RWPE1 (cell line): ENCODE measurements at places on chromosomes 6 and 20.

GRCh38 chr20:24580855-24581254, 111.4 kb downstream of the SYNDIG1 start:
- DNase-seq, result no peak

DNA sequence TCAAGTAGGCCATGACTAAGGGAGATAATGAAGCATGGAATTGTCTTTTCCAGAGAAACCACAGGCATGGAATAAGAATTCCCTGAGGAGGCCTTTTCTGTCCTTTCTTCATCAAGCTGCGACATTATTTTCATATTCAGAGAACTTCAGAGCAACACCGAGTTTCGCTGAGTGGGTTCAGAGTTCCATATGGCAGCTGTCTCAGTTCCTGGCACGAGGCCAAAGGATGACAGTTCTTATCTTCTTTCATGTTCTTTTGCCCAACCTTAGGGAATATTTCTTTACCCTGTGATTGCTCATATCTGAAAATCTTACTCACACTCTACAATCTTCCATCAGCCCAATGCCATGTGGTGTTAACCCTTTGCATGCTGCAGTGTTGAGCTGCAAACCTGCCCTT, 135.3 kb upstream of the BMP2 start:
- DNase-seq, result peak; percentile 30

DNA sequence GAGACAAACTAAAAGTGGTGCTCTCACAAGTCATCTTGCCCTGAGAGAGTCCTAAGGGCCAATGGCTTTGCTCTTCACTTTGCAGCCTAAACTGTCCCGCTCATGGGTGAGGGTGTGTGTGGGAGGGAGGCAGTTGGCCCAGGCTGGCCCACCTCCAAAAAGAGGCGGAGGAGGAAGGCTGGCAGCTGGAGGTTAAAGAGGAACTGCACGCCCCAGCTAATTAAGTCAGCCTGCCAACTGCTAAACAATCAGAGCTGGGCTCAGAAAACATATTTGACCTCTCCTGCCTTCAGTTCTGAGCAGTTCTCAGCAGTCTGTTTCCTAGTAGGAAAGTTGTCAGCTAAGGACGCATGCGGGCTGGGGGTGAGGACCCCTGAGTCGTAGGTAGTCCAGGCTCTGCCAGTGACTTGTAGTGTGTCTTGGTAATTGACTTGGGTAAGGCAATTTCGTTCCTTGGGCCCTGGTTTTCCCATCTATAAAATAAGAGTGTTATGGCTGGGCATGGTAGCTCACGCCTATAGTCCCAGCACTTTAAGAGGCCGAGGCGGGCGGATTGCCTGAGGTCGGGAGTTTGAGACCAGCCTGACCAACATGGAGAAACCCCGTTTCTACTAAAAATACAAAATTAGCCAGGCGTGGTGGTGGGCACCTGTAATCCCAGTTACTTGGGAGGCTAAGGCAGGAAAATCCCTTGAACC, 17.0 kb downstream of the GSS start:
- DNase-seq, result no peak

GRCh38 chr20:47561180-47561579, 59.5 kb downstream of the NCOA3 start:
- no peak for DNase-seq

- no peak for DNase-seq
Observed at GRCh38 chr6:79631693-79632172, 604 bp downstream of the SH3BGRL2 start.

DNA sequence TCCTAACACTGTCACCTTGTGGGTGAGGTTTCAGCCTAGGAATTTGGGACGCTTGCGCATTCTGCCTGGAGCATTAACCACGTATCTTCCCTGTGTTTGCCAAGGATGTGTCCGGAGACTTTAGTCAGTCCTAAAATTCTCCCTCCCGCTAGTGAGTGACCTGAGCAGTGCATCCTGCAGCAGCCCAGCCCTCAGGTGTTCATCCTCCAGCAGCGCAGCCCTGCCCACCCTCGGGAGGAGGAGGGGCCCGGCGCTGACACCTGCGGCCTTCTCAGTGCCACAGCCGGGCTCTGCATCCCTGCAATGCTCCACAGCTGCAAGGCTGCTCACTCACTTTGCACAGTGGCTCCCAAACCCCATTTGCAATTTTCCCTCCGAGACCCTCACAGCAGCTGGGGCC, 79.5 kb downstream of the ERMARD start:
- DNase-seq, result peak; percentile 17

GRCh38 chr20:21125849-21126580, at the start of gene KIZ:
Gene KIZ (plus strand): TSS chr20:21126082. CDS start chr20:21126116, 34 bp downstream.
- peak; percentile 94 for DNase-seq

DNA sequence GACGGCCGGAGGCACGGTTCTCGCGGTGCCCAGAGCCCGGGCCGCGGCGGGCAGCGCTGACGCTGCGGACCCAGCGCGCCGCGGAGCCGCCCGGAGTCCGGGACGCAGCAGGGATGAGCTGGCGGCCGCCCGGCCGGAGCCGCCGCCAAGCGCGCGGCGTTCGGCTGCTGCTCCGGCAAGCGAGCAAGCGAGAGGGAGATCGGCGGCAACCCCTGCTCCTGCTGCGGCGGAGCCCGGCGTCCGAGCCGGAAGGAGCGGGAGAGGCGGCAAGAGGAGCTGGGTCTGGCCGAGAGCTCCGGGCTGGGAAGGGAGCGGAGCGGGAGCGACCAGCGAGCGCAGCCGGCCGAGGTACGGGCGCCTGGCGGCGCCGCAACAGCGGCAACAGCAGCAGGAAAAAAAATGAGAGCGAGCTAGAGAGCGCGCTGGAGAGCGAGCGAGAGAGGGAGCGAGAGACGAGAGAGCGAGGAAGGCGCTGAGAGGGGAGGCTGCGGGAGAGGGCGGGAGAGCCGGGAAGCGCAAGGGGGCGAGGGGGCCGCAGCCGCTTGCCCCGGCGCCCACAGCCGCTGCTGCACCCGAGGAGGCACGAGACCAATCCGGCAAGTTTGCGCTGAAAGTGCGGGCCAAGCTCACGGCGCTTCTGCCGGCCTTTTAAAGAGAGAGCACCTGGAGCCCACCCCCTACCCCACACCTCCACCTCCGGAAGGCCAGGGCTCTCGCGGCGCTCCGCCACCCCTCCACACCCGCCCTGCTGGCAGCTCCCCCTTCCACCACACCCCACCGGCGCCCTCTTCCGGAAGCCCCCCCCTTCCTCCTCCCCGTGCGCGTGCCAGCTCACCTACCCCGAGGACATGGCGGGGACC, 496 bp downstream of the GRM4 start:
- DNase-seq, result peak; percentile 34

- no peak for DNase-seq
Observed at GRCh38 chr6:119028091-119028490, 50.4 kb downstream of the FAM184A start.

- peak; percentile 47 for DNase-seq
Observed at GRCh38 chr6:56808871-56809359, 146.0 kb upstream of the BEND6 start.

DNA sequence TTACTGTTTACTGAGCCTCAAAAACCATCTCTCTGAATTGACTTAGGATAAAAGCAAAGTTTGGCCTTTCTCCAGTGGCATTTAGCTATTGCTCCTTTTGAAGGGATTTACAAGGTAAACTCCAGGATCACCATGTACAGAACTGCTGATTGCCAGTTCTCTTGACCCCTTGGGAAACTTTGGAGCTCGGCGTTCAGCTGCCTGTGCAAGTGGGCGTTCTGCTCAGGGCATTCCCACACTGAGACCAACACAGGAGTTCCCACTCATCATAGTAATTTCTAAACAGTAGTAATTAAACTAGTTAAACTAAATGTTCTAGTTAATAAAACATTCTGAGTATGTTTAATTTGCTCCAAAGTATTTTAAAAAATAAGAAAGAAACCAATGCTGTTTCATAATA, 14.9 kb downstream of the KCNQ5 start:
- no peak for DNase-seq

GRCh38 chr6:125943528-125944433, 12.8 kb upstream of the HINT3 start:
- no peak for DNase-seq

DNA sequence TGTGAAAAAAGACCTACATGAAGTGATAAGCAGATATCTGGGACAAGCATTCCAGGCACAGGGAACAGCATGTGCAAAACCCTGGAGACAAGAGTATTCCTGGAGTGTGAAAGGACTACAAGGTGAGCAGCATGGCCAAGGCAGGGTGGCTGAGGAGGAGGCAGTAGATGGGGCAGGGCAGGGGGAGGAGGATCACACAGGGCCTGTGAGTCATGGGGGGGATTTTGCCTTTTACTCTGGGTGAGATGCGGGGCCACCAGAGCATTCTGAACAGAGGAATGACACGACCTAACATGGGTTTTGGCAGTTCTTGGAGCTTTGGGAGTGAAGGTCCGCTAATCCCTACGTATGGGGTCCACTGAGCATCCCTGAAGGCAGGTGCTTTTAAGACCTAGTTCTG, 69.8 kb upstream of the CCN6 start:
- no peak for DNase-seq

DNA sequence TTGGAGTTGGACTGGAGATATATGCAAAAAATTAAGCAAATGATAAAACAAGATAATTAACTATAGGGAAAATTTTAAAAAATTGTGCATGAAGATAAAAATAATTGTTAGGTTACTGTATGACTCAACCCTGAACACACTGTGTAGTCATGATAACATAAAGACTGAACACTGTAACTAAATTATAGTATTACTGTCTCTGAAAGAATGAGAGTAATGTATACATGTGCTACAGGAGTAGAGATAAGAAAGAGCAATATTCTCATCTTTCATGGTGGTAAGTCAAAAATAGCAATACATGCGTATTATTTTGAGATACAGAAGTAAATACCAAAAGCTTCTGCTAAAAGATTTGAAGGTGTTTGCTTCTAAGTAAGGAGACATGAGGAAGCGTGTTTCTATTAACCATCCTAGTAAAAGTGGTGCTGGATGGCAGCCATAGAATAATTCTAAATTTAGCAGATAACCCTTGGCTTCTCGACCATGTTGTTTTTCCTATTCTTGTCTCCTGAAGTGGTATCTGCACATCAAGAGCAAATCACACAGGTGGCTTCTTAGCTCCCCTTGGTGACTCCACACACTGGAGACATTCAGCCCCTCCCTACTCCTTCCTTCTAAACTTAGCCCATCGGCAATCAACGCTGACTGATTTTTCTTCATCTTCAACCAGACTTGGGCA, 390.6 kb upstream of the PLCB4 start:
- no peak for DNase-seq

DNA sequence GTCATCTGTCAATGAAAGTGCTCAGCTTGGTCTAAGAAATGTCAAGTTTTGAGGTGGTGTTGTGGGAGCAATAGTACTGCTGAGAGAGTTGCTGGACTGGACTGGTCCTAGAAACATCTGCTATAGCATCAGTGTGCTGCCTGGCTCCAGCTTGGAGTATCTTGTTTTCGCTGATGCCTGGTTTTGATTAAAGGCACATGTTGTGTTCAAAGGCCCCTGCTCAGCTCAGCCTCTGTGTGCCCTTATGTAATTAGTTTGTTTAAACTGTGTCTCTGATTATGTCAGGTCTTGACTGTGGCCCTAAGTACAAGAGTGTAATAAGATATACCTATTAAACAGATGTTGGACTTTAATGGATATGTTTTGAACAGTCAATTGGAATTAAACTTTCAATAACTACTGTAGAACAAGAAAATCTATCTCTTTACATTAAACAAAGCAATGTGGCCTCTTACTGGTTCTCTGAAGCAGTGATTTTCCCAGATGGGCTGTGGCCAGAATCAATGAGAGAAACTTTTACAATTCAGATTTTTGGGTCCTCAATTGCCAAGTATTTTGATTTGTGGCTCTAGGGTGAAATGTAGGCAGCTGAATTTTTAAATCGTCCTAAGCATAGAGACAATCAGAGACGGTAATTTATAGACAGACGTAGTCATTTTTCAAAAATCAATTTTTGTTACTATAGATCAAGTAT, 668.2 kb downstream of the DHX35 start:
- no peak for DNase-seq

DNA sequence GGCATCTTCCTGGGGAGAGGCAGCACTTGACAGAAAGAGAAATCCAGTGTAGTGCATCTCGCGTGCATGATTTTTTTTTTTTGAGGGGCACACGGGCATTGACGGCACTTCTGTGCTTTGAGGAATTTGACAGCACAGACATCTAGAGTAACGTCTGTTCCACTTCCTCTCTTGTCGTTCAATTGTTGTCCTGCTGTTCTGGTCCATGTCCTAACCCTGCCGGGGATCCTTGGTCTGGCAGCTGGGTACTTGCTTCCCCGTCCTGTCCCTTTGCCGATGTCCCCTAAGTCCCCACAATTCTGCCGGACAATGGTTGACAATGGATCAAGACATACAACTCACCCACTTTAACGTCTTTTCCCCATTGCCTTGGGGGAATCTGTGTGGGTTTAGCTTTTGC, 46.0 kb upstream of the NAA20 start:
- DNase-seq, result no peak

- DNase-seq, result no peak
Observed at GRCh38 chr20:34435589-34435988, 72.5 kb downstream of the ITCH start.

DNA sequence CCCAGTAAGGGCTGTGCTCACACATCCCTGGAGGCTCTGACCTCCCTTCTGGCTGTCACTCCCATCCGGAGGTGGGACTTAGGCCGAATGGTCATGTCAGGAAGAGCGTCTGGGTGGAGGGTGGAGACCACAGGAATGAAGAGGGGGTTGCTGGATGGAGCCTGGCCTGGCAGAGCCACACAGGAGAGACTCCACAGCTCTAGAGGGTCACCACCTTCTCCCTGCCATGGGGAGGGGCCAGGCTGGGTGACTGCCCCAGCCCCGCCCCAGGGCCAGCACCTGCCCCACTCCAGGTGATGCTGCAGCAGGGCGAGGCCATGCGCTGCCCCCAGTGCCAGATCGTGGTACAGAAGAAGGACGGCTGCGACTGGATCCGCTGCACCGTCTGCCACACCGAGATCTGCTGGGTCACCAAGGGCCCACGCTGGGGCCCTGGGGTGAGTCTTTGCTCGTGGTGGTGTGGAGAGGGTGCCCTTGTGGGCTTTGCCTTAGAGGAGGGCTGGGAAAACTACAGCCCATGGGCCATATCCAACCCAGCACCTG, 20.6 kb downstream of the RBCK1 start:
- DNase-seq, result no peak

DNA sequence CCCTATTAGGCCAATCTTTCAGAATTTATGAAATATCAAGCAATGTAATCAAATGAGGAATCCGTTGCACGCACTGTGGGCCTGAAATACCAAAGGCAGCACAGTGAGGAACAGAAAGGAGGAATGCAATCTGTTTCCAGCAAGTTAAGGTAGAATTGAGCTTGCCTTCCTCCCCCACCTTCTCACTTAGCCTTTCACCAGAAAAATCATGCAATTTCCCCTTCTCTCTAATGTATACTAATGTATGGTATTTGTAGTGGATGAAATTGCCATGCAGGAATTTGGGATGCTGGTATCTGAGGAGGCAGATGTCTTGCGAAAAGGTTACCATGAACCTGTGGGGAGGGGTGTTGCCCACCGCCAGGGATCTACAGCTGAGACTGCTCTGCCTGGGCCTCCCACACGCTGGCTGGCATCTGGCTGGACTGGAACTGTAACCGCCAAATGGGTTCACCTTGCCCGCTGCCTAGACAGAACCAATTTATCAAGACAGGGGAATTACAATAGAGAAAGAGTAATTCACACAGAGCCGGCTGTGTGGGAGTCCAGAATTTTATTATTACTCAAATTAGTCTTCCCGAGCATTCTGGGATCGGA, 222.4 kb upstream of the MYLIP start:
- DNase-seq, result no peak

- DNase-seq, result peak; percentile 11
Observed at GRCh38 chr6:112014483-112014882, 39.4 kb upstream of the CCN6 start.

GRCh38 chr6:118292558-118292957, 255.5 kb upstream of the PLN start:
- DNase-seq, result no peak
